DMS 273 treated with DMSO at 0.1 percent for 48 hours (cell line): ENCODE measurements at places on chromosomes 2 and 18.

DNA sequence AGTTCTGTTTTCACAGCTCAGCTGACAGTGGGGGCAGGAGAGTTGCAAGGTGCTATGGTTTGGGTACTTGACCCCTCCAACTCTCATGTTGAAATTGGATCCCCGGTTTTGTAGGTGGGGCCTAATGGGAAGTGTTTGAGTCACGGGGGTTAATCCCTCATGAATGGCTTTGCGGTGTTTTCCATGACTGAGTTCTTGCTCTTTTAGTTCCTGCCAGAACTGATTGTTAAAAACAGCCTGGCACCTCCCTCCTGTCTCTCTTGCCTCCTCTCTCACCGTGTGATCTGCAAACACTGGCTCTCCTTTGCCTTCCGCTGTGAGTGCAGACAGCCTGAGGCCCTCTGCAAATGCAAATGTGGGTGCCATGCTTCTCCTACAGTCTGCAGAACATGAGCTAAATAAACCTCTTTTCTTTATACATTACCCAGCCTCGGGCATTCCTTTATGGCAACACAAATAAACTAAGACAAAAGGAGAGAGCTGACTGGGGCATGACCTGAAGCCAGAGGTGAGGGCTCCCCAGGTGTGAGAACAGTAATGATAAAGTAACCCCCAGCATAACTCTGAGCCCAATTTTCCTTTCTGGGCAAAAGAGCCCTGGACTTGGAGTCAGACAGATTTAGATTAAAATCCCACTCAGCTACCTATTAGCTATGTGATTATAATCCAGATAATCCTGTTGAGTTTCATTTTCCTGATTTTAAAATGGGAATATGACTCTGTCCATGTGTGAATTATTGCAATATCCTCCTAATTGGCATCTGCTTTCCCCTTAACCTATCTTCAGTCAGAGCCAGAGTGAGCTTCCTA, 64.9 kb upstream of the CAPN13 start:
- DNase-seq: no peak

DNA sequence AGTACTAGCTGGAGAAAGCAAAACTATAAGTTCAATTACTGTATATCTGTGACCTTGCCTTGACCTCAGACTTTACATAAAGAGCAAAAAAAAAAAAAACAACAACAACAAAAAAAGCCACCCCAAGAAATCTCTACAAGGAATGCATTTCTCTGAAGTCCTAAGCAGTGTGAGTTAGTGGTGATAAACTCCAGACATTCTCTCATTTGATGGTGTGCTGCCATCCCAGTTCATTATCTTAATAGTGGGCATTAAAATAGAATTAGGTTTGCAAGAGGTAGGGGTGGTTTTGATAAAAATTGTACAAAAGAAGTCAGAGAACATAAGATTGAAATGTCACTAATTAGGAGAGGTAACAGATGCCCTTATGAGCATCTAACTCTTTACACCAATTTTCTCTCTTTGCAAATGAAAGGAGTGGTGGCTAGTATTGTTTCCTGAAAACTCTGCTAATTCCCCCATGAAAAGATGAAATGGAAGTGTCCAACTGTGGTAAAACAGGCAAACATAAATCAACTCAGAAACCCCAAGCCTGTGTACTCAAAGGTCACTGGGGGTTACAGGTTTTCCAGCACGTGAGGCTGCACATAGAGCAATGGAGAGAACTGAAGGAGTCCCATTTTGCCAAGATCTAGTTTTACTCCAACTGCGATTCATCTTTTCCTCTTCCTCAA, 131.9 kb downstream of the MEIS1 start:
- DNase-seq: no peak

- no peak for DNase-seq
These were observed 49.5 kb downstream of the ATIC start for GRCh38 chr2:215361211-215361875.

- no peak for DNase-seq
These were observed 276.1 kb upstream of the SIX2 start for GRCh38 chr2:45285311-45285710.

- no peak for DNase-seq
These were observed 1.7 kb downstream of the MARS2 start for GRCh38 chr2:197706839-197707207.

GRCh38 chr2:46926863-46927262, 11.3 kb upstream of the MCFD2 start:
- DNase-seq: no peak

DNA sequence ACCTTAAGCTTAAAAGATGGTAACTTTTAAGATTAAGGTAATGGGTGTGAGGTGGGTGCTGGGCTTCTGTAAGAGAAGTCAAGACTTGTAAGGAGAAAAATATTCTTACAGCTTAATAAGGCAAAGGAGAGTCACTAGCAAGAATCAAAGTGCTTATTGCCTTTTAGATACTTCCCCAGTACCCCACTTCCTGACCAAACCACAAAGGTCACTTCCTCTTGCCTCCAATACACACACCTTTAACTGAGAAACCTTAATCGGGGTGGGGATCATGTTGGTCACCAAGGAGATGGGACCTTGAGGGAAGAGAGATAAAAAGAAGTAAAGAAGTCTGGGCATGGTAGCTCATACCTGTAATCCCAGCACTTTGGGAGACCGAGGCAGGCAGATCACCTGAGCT, 10.6 kb upstream of the ATG16L1 start:
- DNase-seq: no peak

DNA sequence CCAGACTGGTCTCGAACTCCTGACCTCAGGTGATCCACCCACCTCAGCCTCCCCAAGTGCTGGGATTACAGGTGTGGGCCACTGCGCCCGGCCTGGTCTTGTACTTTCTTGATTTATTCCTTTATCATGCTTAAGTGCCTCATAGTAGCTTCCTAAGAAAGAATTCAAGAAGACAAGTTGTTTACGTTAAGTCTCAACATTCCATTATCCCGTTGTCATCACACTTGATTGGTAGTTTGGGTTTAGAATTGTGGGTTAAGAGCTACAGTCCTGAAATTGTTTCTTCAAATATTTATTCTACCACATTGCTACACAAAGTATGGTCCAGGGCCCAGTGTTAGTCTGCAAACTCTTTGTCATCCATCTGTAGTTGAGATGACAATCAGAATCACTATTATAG, 194.0 kb downstream of the VWC2L start:
- no peak for DNase-seq

DNA sequence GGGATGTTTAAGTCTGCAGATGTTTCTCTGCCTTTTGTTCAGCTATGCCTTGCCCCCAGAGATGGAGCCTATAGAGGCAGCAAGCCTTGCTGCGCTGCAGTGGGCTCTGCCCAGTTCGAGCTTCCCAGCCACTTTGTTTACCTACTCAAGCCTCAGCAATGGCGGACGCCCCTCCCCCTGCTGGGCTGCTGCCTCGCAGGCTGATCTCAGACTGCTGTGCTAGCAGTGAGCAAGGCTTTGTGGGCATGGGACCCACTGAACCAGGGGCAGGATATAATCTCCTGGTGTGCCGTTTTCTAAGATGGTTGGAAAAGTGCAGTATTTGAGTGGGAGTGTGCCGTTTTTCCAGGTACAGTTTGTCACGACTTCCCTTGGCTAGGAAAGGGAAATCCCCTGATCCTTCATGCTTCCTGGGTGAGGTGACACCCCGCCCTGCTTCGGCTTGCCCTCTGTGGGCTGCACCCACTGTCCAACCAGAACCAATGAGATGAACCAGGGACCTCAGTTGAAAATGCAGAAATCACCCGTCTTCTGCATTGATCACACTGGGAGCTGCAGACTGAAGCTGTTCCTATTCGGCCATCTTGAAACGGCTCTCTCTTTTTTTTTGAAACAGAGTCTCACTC, 27.6 kb upstream of the ADAM23 start:
- no peak for DNase-seq

- no peak for DNase-seq
These were observed 59.7 kb downstream of the PAX3 start for GRCh38 chr2:222239091-222239490.

DNA sequence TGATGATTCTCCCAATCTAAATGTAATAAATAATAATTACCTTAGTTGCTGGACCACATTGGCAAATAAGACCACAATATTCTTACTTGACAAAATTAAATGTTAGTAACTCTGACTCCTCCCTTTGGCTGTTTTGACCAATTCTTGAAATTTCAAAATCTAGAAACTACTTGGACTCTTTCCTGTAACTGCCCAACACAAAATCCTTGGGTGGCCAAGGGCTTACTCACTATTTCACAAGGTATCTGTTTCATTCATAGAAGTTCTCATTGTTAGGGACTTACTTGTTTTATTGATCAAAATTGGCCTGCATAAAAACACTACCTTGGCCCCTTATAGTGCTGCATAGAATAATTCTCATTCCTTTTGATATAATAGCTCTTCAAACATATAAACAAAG, 19.4 kb downstream of the CDH20 start:
- DNase-seq: no peak

- no peak for DNase-seq
These were observed 94.2 kb upstream of the LHCGR start for GRCh38 chr2:48849770-48850169.

DNA sequence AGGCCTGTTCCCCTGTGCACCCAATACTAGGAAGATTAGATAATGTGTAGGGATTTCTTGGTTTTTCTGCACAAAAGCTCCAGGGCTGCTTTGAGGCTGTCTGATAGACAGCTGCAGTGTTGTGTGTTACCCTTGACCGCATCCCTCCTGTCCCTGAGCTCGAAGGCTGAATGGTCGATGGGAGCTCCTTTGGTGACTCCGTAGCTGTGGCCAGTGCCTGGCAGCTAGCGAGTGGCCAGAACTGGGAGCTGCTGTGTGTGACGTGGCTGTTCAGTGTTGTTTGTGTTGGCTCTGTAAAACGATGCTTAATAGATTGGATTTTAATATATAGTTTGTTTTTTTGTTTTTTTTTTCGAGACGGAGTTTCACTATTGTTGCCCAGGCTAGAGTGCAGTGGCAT, 170.0 kb downstream of the AGAP1 start:
- no peak for DNase-seq

DNA sequence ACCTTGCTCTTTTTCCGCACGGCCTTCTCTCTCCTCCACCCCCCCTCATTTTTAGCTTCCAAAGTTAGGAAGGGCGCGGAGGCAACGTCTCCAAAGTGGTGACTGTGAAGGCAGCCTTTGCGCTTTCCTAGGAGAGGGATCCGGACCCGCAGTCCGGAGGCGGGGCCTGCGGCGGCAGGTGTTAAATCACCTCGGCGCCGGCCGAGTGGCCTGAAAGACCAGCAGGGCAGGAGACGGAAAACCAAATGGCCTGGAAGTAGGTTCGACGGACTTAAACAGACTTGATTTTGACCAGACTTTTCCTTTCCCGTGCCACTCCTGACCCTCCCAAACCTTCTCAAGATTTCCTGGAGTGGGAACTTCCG, 615 bp downstream of the GORASP2 start:
- no peak for DNase-seq

DNA sequence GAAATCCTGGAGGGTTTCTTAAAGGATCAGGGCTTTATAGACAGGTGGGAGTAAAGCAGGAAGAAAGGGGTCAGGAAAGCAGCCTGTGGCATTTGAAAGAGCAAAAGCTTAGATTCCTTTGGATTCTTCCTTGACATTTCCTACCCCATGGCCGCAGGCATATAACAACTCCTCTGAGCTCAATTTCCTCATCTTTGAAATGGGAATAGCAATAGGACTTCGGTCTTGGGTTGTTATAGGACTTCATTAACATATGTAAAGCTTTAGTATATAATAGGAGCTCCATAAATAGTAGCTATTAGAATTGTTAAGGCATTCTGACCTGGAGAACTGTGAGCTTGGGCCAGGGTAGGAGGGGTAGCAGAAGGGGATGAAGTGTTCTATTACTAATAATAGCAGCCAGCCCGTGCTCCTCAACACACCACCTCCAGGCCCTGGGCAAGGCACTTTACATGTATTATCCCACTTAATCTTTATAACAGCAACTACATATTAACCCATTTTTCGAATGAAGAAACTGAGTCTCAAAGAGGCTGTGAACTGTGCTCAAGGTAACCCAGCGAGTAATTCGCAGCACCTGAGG, 10.6 kb downstream of the ZFP36L2 start:
- DNase-seq: no peak

GRCh38 chr2:17166506-17166905, 351.7 kb downstream of the RAD51AP2 start:
- no peak for DNase-seq

- DNase-seq: no peak
These were observed 80.0 kb downstream of the CHN1 start for GRCh38 chr2:174925046-174925784.

DNA sequence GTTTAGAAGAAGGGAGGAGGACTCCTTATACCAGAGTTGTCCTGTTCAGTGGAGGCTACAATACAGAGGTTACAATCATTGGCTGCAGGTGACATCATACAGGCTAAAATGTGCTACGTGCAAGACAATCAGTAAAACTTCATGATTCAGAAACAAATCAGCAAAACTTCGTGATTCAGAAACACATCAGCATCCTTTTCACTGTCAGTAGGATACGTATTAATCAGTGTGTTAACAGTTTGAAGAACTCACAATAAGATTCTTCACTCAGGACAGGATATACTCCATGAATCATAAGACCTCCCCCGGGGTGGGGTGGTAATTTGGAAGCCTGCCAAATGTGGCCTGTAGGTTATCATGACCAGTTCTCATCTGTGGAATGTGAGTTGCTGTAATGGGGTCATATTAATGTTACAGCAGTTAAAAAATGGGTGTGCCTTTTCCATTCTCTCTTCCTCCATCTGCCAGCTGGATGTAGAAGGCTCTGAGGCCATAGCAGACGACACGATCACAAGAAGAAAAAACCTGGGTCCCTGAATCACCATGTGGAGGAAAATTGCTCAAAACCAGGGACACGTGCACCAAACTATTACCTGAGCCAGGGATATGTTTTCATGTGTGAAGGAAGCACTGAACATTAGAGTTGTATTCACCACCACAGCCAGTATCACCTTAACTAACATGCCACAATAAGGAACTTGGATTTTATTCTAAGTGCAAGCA, 134.8 kb upstream of the CREB1 start:
- DNase-seq: no peak

DNA sequence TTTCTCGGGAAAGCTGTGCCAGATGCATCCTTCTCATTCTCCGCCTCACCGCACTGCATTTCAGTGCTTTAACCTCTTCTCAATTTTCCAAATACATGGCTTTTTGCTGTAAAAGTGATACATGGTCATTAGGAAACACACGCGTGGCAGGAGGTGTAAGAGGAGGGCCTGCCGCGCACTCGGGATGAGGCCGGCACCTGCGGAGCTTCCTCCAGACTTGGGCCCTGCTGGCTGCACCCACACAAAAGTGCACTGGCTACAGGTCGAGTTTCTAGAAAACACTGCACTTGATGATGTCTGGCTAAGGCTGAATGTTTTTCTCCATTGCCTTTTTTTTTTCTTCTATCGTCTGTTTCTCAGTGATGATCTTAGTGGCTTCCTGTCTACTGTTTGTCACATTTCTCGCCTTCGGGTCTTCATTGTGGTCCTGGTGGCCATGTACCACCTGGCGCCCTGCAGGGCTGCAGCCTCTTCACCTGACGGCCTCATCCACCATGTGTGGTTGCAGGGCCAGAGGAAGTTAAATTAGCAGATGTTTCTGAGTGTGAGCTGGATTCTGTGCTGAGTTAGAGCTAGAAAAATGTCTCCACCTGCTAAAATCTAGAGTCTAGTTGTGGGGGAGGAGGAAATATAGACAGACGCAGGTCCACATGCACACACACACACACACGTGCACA, 7.6 kb downstream of the KCNG2 start:
- DNase-seq: no peak
